ENCODE measurements at places on chromosomes 3 and 15.
A peak's percentile ranks its signal among the peaks of the same experiment; 100 is the strongest.

GRCh38 chr3:53705774-53706173, 140.4 kb downstream of the CHDH start:
- H3K27me3 ChIP-seq = no peaks in the 10 kb centered on the region
- no peak for DNase-seq
- H3K36me3 ChIP-seq = no peaks in the 10 kb centered on the region

GRCh38 chr3:72862314-72863090, 14.3 kb upstream of the SHQ1 start:
- no peak overlapping the region for H3K4me3 ChIP-seq
- no peaks in the 10 kb centered on the region for H3K4me1 ChIP-seq
- H3K27ac ChIP-seq = no peak overlapping the region
- no peaks in the 10 kb centered on the region for H3K27me3 ChIP-seq
- no peaks in the 10 kb centered on the region for H3K36me3 ChIP-seq

DNA sequence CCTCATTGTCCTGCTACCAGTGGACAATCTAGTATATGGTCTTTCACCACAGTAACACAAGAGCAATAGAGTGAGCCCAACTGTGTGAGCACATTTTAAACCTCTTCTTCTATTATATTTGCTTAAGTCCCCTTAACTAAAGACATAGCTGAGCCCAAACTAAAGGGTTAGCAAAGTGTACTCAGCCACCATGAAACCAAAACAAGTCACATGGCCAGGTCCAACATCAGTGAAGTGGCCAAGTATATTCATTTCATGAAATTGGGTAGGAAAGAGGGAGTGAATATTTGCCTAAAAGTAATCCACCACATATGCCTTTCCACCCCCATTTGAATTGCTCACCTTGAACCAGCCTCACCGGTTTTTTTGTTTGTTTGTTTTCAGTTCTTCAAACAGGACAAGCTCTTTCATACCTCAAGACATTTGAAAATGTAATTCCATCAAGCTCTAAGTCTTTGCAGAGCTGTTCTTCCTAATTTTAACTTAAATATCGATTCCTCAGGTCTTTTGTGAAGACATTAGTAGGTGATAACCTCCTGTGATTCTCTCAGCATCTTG, 327.0 kb upstream of the SEMA6D start:
- H3K4me1 ChIP-seq = no peaks in the 10 kb centered on the region
- no peak overlapping the region for H3K27ac ChIP-seq
- DNase-seq = no peak
- H3K36me3 ChIP-seq = no peaks in the 10 kb centered on the region
- H3K4me3 ChIP-seq = no peak overlapping the region

DNA sequence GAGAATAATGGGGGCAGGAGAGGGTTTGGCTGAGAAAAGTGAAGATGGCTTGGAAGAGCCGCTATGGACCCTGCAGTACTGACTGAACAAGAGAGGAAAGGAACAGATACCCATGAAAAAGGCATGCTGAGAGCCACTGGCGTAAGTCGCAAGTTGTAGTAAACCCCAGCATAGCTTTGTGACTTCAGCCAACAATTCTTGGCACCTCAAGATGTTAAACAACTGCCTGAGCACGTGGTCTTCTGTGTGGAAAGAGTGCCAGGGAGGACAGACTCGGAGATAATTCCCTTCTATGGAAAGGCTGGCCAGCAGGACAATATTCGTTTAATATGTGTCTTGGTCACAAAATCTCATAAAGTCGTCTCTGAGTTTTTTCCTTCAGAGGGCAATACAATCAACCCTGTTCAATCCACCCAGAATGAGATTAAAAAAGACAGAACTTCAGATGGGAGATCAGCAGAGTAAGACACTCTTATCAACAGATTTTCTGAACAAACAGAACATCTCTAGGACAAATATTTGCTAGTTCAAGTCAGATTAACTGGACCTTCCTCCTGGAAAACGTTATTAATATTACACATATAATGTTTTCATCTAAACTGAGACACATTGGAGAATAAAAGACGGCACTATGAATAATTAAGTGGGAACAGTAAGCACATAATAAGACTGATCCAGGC, 49.2 kb downstream of the NEK10 start:
- no peaks in the 10 kb centered on the region for H3K27me3 ChIP-seq
- no peak for DNase-seq
- no peaks in the 10 kb centered on the region for H3K36me3 ChIP-seq
- H3K4me3 ChIP-seq = no peak overlapping the region

DNA sequence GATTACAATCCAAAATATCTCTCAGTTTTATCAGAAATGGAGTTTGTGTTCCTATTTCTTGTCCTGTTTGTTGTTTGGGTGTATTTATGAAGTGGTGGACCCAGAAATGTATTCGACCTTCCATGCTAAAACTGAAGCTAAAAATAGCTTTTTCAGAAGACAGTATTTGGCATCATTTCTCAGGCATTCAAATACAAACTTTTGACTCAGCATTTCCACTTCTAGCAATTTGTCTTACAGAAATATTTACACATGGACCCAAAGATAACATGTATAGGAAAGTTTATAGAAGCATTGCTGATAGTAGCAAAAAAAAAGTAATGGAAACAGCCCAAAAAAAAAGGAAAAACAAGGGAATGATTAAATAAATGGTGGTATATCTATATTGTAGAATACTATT, 156.3 kb downstream of the HCN4 start:
- H3K27me3 ChIP-seq = no peaks in the 10 kb centered on the region
- no peak for DNase-seq
- no peaks in the 10 kb centered on the region for H3K36me3 ChIP-seq
- no peak overlapping the region for H3K4me3 ChIP-seq
- no peaks in the 10 kb centered on the region for H3K4me1 ChIP-seq

DNA sequence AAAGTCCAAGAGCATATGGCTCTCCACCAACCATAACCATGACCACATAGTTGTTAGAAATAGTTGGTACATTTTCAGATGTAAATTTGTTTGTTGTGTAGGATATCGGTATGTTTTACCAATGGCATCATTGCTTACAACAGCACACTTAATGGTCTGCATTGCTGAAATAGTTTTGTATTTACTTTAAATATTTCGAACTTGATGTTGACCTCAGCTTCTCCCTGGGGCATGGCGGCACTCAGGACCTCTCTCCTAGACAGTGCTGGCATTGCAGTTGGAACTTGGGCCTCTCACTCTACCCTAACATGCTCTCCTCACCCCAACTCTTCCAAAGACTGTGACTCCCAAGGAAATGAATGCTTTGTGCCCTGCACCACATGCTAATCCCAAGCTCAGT, 5.0 kb downstream of the SLC22A13 start:
- peaks cover 28% of the 10 kb centered on the region for H3K4me1 ChIP-seq
- no peak for DNase-seq
- H3K36me3 ChIP-seq = no peaks in the 10 kb centered on the region
- no peak overlapping the region for H3K4me3 ChIP-seq
- H3K27me3 ChIP-seq = no peaks in the 10 kb centered on the region

DNA sequence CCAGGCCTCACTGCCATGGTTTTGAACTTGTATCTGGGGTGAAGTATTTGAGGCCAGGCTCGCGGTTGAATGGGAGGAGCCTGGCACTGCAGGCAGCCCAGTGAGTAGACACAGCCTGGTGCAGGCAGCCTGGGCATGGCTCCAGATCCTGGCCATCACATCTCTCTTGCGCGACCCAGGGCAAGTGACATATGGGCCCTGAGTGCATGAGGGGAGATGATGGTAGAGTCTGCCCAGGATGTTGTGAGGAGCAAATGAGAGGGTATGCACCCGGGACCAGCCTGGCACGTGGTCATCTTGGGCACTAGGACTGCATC, 103.5 kb downstream of the TBC1D2B start:
- no peaks in the 10 kb centered on the region for H3K4me1 ChIP-seq
- H3K36me3 ChIP-seq = no peaks in the 10 kb centered on the region
- no peak overlapping the region for H3K27ac ChIP-seq
- no peak for DNase-seq
- H3K4me3 ChIP-seq = no peak overlapping the region

DNA sequence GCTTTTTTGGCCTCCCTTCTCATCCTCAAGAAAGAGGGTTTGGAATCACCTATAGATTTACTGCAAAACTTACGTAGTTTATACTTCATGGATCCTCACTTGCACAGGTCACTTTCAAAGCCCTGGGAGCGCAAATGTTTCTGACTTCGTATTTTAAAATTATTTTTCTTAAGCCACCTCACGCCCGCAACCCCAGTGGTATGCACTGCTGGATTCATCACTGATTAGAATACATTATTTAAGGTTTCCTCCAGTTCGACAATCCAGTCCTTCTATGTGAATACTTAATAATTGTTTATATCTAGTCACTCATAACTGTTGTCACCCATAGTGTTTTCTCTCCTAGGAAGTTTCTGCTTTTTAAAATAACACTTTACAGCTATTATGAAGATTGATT, 339.9 kb downstream of the CHL1 start:
- no peak overlapping the region for H3K27ac ChIP-seq
- H3K4me1 ChIP-seq = no peaks in the 10 kb centered on the region
- H3K4me3 ChIP-seq = no peak overlapping the region
- no peak for DNase-seq

DNA sequence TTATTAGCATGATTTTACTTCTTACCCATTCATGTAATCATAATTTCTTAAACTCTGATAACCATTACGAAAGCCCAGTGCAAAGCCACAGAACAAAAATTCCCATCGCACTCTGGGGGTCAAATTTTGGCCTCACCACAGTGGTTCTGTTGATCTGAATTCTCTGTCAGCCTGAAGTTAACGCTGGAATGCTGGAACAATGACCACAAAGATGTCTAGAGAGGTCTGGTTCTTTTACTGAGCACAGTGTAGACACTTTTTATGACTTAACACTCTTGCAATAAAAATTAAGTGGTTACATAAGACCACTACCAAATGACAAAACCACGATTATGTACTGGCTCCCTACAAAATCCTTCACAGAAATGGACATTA, 94.7 kb downstream of the PDZRN3 start:
- no peak overlapping the region for H3K4me3 ChIP-seq
- H3K27me3 ChIP-seq = no peaks in the 10 kb centered on the region
- no peak for DNase-seq
- no peak overlapping the region for H3K27ac ChIP-seq
- H3K36me3 ChIP-seq = no peaks in the 10 kb centered on the region

DNA sequence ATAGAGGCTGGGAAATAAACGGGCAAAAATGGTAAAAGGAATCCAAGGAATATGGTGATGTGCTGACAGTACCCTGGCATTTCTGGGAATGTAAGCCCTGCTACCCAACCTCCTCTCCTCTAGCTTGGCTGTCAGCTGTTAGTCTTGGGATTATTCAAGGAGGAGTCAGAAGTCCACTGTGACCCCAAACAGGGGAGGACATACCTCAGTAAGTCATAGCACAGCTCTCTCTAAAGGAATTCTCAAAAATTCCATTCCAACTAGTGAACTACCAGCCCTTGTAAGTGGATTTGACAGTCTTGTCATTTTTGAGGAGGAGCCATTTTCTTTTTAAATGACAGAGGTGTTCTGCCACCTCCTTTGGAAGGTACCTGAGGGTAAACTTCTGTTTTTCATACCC, 207.5 kb downstream of the PDCD6IP start:
- no peak for DNase-seq
- no peak overlapping the region for H3K27ac ChIP-seq
- H3K36me3 ChIP-seq = no peaks in the 10 kb centered on the region
- peaks cover 11% of the 10 kb centered on the region for H3K4me1 ChIP-seq
- no peaks in the 10 kb centered on the region for H3K27me3 ChIP-seq
- H3K4me3 ChIP-seq = no peak overlapping the region

- H3K4me1 ChIP-seq = no peaks in the 10 kb centered on the region
- H3K27ac ChIP-seq = no peak overlapping the region
- H3K36me3 ChIP-seq = no peaks in the 10 kb centered on the region
- no peaks in the 10 kb centered on the region for H3K27me3 ChIP-seq
- no peak for DNase-seq
These were observed 109.9 kb upstream of the RAP2B start for GRCh38 chr3:153052096-153052460.

GRCh38 chr3:15810702-15811101, 12.9 kb upstream of the ANKRD28 start:
- no peak overlapping the region for H3K4me3 ChIP-seq
- H3K27me3 ChIP-seq = no peaks in the 10 kb centered on the region

- no peaks in the 10 kb centered on the region for H3K36me3 ChIP-seq
- peak; percentile 14 for DNase-seq
- H3K27ac ChIP-seq = no peak overlapping the region
- no peaks in the 10 kb centered on the region for H3K27me3 ChIP-seq
These were observed 29.4 kb upstream of the TMEM45A start for GRCh38 chr3:100463002-100463401.

GRCh38 chr3:178170698-178171535, 365.3 kb upstream of the KCNMB2 start:
- no peaks in the 10 kb centered on the region for H3K4me1 ChIP-seq
- no peaks in the 10 kb centered on the region for H3K36me3 ChIP-seq
- no peak overlapping the region for H3K27ac ChIP-seq
- no peak overlapping the region for H3K4me3 ChIP-seq
- no peak for DNase-seq

DNA sequence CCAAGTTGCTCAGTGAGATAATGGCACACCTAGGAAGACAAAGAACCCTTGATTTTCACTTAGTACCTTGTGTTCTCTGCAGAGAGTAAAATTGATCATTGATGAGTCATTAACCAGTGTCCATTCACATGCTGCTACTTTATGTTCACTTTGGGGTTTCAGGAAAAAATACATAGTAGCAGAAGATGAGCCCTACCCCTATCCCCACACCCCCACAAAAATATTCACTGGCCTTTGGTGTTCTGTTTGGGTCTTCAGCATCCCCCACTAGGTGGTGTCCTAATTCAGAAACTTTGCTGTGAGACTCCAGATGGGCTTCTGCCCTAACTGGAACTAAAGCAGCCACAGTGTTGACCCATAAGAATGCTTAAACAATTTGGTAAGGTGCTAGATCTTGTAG, 178.8 kb downstream of the KLHL25 start:
- H3K36me3 ChIP-seq = peaks cover 9% of the 10 kb centered on the region
- peak; percentile 44 for DNase-seq
- H3K27ac ChIP-seq = no peak overlapping the region
- H3K27me3 ChIP-seq = no peaks in the 10 kb centered on the region

DNA sequence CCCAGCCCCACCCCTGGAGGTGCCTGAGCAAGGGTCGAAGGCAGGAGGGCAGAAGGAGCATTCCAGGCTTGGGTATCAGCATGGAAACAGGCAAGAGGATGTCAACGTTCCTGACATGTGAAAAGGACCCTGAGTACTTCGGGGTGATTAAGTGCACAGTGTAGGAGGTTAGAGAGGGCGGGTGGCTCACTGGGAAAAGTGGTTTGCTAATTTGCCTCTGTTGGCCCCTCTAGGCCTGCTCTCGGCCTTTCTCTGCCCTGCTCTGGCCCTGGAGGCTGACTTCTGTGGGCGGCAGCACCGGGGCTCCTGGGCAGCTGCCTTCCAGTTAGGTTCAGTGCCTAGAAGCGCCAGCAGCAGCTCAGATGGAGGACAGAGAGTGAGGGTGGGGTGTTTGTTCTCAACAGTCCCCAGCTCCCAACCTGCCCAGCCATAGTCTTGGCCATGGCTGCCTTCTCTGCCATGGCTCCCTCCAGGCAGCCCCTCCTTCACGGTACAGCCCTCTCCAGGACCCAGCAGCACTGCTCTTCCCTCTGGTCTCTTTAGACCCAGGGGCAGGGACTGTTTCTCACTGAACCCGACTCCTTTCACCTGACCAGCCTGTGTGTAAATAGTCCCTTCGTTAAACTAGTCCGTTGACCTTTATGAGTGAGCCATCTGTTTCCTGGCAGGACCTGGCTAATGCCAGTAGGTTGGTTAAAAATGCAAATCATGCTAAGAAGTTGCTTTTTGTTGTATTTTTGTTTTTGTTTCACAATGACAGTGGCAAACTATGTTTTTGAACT, 107.1 kb upstream of the TPM1 start:
- no peaks in the 10 kb centered on the region for H3K27me3 ChIP-seq
- H3K27ac ChIP-seq = no peak overlapping the region
- H3K4me3 ChIP-seq = no peak overlapping the region
- no peaks in the 10 kb centered on the region for H3K4me1 ChIP-seq

GRCh38 chr3:13022348-13023234, 50.6 kb downstream of the IQSEC1 start:
- H3K4me3 ChIP-seq = peak overlapping the region; percentile 81
- no peaks in the 10 kb centered on the region for H3K36me3 ChIP-seq
- DNase-seq = peak; percentile 72
- H3K27ac ChIP-seq = peak overlapping the region; percentile 97

Data from B cell (primary cell).